ENCODE measurements at places on chromosomes 12 and 14.

DNA sequence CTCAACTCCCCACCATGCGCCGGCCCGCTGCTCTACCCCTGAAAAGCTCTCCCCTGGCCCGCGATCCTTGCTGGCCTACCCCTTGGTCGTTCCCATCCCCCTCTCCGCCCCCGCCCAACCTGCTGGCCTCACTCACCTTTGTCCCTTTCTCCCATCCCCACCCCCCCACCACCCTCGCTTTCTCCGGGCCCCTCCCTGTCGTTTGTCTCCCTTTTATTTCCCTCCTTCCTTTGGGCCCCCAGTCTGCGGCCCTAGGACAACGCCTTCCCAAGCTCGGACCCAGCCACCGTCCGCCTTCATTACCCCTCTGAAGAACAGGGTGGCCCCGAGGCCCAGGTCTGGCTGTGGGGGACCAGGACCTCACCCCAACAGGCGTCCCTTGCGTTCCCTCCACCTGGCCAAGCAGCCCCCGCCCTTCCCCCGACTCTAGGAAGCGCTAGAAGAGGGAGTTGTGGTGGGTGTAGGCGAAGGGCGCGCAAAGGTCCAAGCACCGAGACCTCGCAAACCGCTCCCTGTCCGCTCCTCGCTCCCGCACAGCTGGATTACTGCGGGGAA is 6.9 kb upstream of the SLC7A7 start:
- no peak for DNase-seq

- no peak for DNase-seq
These were observed 9.9 kb upstream of the GYS2 start for GRCh38 chr12:21614506-21614905.

DNA sequence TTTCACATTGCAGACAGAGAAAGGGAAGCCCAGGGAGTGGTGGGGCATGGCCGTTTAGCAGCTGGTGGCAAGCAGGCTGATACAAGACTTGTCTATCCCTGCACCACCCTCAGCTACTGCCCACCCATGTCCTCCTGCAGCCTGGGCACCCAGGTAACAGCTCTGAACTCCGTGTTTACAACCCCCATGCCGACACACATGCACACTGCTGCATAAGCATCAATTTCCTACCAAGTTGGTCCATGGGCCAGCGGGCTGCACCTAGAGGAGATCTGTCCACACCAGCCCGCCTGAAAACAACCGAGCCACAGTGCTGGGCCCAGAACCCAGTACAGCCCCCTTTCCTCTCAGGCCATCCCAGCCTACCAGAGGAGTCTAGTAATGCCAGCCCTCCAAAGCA is 75.9 kb upstream of the C14orf180 start:
- DNase-seq = no peak

- no peak for DNase-seq
These were observed 143.0 kb upstream of the ARID2 start for GRCh38 chr12:45586486-45586885.

GRCh38 chr12:52311285-52311648 is 9.9 kb downstream of the KRT83 start:
- DNase-seq = no peak

DNA sequence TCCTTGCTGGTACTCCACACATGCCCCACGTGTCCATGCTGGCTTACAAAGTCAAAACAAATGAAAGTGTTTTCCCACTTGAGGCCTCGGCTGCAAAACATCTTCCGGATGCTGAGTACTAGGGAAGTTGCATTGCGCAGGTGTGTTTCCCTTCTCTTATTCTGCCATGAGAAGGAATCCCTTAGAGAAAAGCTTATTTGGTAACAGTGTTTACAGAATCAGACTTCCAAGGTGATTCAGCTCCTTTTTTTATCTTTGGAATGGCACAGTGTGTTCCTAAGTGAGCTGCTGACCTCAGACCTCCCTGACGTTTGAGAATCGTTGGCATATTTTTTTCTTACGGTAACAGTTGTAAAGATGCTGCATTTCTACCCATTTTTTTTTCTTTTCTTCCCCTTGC is 211.3 kb downstream of the ESR2 start:
- DNase-seq = no peak

- DNase-seq = no peak
These were observed 187.5 kb downstream of the PCNX1 start for GRCh38 chr14:71094722-71095121.

- DNase-seq = no peak
These were observed 30.6 kb upstream of the KICS2 start for GRCh38 chr12:64252681-64253080.

GRCh38 chr12:109209082-109209481 is 92.7 kb downstream of the ACACB start:
- no peak for DNase-seq

GRCh38 chr12:42742716-42743115 is 153.2 kb upstream of the PRICKLE1 start:
- no peak for DNase-seq

DNA sequence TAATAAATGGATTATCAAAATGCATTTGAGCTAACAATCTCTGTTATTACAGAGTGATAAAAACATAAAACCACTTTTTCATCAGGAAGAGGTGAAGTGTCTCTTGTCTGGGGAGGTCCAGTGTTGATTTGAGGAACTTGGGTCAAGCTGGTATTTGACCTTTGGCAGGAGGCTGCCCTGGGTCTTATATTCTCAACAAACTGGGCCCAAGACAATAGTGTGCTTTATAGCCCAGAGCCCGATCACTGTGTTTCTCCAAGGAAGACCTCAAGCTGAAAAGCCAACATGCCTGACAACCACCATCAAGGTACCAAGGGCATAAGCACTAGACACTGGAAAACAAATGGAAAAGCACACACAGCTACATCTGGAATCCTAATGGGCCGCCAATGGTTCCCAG is 137.0 kb downstream of the SLC25A21 start:
- DNase-seq = no peak

GRCh38 chr12:100279607-100280244 is 12.7 kb downstream of the SCYL2 start:
- no peak for DNase-seq

GRCh38 chr12:61452076-61452475 is 808.1 kb upstream of the USP15 start:
- DNase-seq = no peak

DNA sequence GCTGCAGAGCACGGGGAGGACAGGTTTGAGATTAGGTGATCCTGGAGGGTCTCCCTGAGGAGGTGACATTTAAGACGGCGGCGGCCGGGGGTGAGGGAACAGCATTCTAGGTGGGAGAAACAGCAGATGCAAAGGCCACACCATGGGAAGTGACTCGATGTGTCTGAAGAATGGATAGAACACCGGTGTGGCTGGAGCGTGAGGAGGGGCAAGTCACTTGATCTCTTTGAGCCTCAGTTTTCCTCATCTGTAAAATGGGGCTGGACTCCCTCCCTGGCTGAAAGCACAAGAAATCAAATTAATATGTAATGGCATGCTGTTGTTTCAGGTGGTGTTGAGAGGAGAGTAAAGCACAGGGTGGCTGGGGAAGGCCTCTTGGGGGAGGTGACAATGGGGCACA is 10.0 kb upstream of the NCOR2 start:
- DNase-seq = no peak

DNA sequence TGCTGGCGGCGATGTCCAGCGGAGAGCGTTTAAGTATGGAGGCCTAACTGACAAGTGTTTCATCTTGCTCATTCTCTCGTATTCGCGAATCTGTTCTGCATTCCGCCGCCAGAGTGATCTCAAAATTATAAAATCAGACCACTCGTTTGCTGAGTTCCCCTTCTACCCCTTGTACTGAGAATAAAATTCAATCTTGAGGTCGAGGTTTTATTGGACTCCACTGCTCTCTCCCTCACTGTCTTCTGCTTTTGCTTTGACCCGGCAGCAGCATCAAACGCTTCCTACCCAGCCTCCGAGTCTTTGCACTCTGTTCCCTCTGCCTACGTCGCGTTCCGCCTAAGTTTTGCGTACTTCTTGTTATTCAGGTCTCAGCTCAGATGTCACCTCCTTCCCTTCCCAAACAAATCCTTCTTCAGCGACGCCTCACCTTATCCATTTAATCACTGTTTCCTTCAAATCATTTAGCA is 462 bp downstream of the KNTC1 start:
- DNase-seq = peak; percentile 77

- DNase-seq = no peak
These were observed 138.9 kb downstream of the GPR65 start for GRCh38 chr14:88143810-88144209.

All from OCI-LY7 (cell line).